ENCODE measurements at places on chromosomes 13 and 19.

- no peak for DNase-seq
Measured at GRCh38 chr13:96984051-96984508, 10.2 kb downstream of the OXGR1 start.

GRCh38 chr19:51811344-51811743, 16.4 kb downstream of the FPR3 start:
- no peak for DNase-seq

- DNase-seq: no peak
Measured at GRCh38 chr19:51372021-51372648, 319 bp downstream of the NKG7 start.

- DNase-seq: no peak
Measured at GRCh38 chr13:37446503-37446902, 152.1 kb downstream of the POSTN start.

- no peak for DNase-seq
Measured at GRCh38 chr19:12244370-12244769, 50.3 kb downstream of the ZNF44 start.

- DNase-seq: no peak
Measured at GRCh38 chr19:49887037-49887664, 9.5 kb downstream of the IL4I1 start.

DNA sequence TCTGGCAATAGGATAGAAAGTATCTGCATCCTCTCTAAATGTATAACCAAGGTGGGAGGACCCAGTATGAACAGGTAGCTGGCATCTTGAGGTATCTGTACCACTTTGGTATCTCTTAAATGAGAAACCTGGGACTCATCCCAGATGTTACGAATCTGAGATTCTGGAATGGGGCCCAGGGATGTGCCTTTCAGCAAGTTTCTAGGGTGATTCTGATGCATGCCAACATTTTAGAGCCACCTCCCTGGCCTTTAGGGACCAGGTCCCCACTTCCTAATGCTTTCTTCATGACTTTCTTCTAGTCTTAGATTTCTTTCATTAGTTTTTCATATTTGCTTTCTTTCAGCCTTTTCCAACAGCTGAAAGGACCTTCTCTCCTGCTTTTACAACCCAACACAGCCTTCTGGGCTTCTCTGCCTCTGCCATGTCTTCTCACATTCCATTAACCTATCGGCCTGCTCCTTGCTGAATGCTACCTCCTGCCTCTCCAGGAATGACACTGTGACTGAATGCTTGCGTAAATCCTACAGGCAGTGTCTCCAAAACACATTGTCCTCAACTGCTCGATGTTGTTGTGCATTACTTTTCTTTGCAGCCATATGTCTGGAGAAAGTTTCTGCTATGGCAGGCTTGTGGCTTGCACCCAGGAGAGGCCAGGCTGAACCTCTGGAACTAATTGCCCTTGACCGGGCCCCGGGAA, 284.0 kb downstream of the DNAJC15 start:
- no peak for DNase-seq

DNA sequence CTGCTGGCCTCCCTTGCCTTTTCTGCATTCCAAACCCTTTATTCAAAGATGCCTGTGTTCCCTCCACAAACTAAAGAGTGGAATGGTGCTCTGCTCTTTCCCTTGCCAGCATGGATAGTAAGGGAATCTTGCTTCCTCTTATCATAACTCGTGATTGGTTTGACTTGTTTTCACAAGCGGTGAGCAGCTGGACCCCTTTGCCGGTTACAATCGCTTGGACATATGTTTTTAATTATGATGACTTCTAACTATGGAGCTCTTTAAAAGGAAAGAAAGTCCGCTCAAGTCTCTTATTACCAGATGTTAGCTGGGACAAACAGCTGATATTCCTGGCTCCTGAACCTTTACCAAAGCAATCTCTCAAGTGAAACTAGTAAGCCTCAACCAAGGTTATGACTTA, 1094.7 kb downstream of the UQCRFS1 start:
- no peak for DNase-seq

- DNase-seq: no peak
Measured at GRCh38 chr13:113555141-113555540, 29.4 kb upstream of the TFDP1 start.

GRCh38 chr13:79723519-79724024, 242.6 kb downstream of the NDFIP2 start:
- DNase-seq: no peak

GRCh38 chr13:103349211-103349980, 283.2 kb upstream of the SLC10A2 start:
- DNase-seq: no peak

- no peak for DNase-seq
Measured at GRCh38 chr19:13727798-13728197, 36.5 kb upstream of the MRI1 start.

DNA sequence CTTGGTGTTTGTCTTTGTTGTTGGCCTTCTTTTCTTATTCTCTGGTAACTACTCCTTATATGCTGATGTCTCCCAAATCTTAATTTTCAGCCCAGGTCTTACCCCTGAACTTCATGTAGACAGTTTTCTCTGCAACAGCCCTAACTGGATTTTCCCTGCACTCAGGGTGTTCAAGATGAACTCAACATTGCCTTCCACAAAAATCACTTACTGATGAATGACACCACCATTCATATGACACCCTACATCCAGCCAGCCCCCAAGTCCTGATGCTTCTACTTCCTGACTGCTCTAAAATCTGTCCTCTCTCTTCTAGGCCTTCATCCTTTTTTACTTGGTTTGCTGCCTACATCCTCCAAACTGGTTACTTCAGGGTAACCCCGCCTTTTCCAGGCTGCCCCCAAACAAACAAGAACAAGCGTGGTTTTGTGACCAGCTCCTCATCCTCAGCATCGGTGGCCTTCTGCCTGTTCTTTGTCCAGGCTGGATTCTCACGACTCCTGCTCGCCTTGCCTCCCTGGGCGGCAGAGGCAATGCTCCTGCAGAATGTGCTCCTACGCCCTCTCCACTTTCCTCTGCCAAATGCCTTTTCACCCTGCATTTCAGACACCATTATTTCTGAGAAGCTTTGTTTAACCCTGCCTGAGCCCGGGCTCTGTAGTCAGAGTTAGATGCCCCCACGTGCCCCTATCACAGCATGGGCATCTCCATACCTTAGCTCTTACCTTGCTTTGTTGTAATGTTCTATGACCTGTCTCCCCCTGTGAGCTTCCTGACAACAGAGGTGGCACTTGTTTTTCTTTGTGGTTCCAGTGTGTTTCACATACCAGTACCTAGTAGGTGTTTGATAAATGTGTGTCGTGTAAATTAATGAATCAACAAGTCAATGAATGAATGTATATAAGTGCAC, 61.8 kb downstream of the WDFY2 start:
- DNase-seq: peak; percentile 28

GRCh38 chr13:30308548-30308947, 1.2 kb upstream of the KATNAL1 start:
- DNase-seq: no peak

GRCh38 chr13:95471960-95472359, 80.6 kb upstream of the CLDN10 start:
- no peak for DNase-seq

- DNase-seq: no peak
Measured at GRCh38 chr13:78383071-78383484, 220.3 kb downstream of the POU4F1 start.

DNA sequence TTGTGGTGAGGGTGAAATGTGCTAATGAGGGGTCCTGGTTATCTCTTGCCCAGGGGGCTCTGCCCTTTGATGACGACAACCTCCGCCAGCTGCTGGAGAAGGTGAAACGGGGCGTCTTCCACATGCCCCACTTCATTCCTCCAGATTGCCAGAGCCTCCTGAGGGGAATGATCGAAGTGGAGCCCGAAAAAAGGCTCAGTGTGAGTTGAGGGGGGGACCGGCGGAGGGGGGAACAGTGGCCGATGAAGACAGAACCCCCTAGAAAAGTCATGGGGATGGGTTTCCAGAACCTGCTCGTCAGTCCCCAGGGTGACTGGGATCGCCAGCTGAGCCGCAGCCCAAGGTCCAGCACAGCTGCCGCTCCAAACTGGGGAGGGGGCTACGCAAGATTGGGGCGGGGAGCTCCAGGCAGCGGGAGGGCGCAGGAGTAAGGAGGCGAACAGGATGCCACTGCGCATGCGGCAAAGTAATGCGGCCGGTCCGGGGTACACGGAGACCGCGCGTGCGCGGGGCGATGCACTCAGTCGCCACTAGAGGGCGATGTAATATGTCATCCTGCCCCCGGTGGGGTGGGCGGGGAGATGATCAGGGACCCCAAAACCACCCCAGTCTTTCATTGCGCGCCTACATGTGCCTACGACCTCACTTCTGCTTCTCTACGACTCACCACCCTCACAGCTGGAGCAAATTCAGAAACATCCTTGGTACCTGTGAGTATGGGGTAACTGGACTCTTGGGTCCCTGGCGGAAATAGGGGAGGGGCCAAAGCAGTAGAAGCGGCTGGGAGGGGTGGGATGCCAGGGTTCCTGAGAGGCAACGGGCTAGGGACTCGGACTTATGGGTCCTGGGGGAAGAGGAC, 17.9 kb downstream of the BRSK1 start:
- peak; percentile 93 for DNase-seq

DNA sequence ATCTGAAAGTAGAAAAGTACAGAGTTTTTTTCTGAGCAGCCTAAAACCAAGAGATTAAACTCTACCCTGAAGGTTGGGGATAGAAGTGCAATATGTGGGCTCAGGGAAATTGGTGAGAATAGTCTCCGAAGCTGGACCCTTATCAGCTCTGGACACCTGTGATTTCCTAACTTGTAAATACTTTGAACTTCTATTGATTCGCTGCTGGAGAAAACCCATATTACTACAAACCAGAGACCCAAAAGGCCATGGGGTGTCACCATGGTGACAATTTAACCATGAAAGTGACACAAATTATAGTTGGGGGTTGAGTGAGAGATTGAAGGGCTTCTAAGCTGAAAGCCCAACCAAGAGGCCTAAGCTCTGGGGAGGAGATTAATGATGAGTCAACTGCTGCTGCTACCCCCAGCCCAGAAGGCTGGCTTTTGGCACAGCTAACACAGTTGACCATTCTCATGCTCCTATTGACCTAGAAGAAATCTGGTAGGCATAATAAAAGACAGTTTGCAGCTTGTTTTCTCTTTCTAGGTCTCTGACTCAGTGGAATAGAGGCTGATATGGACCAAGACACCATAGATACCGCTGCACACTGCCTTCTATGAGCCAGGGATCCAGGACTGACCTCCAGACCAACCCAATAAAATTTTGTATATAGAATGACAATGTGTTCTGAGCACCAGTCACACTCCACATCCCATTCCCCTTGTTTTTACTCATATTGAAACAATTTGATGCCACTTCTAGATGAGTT, 131.9 kb upstream of the FNDC3A start:
- no peak for DNase-seq

DNA sequence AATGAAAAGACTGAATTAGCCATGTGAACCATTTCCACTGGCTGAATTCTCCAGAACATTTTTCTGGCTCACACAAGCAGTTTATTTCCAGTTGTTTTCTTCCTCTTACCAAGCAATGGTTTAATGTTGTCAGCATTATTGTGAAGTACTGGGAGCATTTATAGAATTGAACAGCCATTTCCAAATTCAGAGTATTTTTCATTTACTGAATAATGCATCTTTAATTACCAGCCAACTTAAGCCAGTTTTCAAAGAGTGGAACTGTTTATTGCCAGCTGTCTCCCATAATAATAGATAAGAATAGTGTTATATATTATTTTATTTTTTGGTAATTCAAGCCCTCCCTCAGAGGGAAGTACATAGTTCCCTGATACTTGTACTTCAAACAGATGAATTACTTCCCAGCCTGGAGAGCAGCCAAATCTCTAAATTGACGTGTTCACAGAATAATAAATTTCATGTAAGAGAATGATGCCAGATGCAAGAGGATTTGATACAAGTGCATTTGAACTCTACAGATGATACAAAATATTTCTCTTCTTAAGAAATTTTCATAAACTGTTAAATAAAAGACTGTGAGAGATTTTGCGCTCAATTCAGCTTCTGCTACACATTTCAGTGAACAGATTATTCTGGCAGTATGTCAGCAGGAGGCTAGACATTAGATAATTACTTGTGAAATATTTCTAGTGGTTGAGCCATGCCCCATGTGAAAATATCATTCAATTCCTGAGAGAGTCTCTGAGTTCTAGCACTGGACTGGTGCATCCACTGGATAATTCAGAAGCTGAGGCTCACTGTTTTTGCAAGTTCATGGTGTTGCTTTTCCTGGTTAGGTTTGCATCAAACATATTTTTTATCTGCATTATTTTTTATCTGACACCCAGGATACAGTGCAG, 315.9 kb downstream of the SLC7A1 start:
- DNase-seq: no peak

- no peak for DNase-seq
Measured at GRCh38 chr13:99375738-99376080, 68.5 kb upstream of the GPR183 start.

GRCh38 chr13:53778937-53779336, 750.3 kb downstream of the OLFM4 start:
- no peak for DNase-seq

DNA sequence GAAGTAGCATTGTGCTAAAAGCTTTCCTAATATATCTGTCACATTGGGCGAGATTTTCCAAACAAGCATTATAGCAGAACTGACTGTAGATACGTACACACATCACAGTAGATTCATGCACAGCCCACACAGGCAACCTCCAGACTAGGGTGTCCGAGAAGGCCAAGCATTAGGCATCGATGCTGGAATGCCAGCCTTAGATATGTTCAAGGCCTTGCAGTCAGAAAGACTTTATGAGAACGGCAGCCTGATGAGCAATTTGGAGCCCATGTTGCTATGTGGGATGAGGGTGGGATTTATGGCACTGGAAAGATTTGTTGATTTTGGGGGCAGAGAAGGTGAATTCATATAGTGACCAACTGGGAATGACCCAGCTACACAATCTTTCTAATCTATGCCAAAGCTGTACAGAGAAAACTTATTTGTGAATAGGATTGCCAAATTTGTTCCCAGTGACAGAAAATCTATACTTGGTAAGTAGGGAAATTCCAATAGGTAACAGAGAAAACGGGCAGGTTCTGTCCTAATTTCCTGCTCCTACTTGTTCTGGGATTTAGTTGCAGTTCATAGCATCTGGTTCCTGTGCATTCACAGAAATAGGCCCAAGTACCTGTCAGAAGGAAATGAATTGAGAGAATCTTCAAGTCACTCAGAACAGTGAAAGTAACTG, 31.0 kb upstream of the SPRY2 start:
- no peak for DNase-seq

- DNase-seq: no peak
Measured at GRCh38 chr13:87130423-87130822, 540.7 kb upstream of the SLITRK5 start.

DNA sequence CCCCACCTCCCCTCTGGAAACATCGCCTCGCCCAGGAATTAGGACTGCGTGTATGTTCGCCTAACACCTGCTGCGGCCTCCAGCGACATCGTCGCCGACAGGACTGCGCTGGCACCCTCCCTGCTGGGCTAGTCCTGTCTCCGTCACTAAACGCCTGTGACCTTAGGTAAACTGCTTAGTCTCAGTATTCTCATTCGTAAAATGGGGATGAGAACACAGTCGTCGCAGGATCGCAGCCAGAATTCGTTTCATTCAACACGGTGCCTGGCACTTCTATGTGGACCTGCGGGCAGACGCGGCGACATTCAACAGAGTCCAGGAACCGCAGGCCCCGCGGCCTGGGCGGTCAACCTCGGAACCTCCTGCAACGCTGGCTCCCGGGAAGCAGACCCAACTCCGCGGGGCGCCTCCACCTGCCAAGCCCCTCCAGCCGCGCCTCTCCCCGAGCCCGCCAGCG, 485 bp downstream of the CRYL1 start:
- peak; percentile 56 for DNase-seq

GRCh38 chr13:38590796-38591507, 95.9 kb upstream of the FREM2 start:
- no peak for DNase-seq

- DNase-seq: no peak
Measured at GRCh38 chr13:33349986-33350826, 64.7 kb upstream of the STARD13 start.
